Tibial nerve (tissue), 4 donors: ENCODE measurements at places on chromosomes 5 and 9.

DNA sequence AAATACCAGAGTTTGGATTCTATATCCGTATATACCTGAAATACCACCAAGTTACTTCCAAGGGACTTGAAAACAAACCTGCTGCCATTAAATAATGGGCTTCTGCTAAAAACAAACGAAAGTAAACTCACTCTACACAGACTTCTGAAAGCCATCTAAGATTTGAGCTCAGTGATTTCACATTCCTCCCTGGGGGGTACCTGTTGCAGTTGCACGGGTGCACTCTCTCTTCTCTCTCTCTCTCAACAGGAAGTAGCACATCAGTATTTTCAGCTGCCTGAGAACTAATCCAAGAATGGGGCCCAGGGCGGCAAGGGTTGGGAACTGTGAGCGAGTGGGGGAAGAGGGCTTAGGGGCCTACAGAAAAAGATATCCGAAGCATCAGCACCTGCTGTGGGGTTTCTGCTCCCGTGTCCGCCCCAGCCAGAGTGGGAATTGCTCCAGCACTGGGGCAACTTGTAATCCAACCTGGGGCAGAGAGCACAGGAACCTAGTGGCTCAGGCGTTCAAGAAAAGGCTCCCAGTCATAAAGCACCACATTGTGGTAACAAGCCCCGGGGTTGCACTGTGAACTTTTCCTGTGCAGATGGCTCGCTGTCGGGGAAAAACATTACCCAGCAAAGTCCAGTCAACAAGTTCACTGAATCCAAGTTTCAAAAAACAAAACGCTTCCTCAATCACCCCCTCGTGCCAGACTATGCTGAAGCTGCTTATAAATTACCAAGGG, 99.8 kb downstream of the EFNA5 start:
- no peak for DNase-seq

- DNase-seq, result no peak
Measured at GRCh38 chr9:114906922-114907571, 23.3 kb downstream of the TNFSF8 start.

GRCh38 chr5:159645179-159645846, 271.0 kb upstream of the ADRA1B start:
- DNase-seq, result no peak

DNA sequence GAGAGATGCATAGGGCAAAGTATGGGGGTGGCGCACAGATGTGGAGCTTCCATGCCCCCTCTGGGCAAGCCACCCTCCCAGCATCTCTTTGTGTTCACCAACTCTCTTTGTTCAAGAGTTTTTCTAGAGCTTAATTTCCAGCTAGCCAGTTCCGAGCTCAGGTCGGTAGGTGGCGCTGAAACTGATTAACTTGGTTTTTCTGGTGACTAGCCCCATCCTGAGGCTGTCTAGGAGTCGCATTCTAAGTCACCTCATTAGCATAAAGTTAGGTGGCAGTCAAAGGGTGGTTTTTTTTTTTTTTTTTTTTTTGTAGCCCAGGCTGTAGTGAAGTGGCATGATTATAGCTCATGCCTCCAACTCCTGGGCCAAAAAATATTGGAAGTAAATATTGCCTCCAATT, 476.4 kb downstream of the KDM4C start:
- no peak for DNase-seq

- DNase-seq, result no peak
Measured at GRCh38 chr5:137291436-137291835, 207.7 kb downstream of the SPOCK1 start.

- no peak for DNase-seq
Measured at GRCh38 chr9:37943345-37944265, 39.7 kb upstream of the SLC25A51 start.
